ENCODE measurements at places on chromosomes 12 and 14. TPM values are rescaled to one million over a fixed set of nuclear protein-coding genes. Genes with fewer than 3 reads are reported as not detected.

GRCh38 chr12:108379823-108380222 is 40.7 kb upstream of the CMKLR1 start:
- no peak overlapping the region for H3K4me3 ChIP-seq
- peaks cover 3% of the 10 kb centered on the region for H3K4me1 ChIP-seq
- H3K27me3 ChIP-seq, result peaks cover 4% of the 10 kb centered on the region
- no peak for DNase-seq
- H3K27ac ChIP-seq, result no peak overlapping the region
- no peaks in the 10 kb centered on the region for H3K36me3 ChIP-seq

DNA sequence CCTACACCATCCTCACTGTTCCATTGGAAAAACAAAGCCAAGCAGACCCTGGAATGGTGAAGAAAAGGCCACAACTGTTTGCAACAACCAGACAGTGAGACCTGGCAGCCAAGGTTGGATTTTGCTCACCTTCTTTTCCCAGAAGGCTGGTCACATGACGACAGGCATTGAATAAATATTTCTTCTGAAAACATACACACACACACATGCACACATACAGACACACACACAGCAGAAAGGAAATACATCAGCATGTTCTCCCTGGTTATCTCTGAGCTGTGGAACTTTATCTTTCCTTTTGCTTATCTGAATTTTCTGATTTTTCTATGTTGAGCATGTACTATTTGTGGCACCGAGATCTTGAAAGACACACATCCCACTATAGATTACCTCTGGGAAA is 38.0 kb upstream of the CCDC60 start:
- DNase-seq, result no peak
- no peak overlapping the region for H3K4me3 ChIP-seq
- H3K27me3 ChIP-seq, result peaks cover 4% of the 10 kb centered on the region
- H3K4me1 ChIP-seq, result peaks cover 3% of the 10 kb centered on the region

DNA sequence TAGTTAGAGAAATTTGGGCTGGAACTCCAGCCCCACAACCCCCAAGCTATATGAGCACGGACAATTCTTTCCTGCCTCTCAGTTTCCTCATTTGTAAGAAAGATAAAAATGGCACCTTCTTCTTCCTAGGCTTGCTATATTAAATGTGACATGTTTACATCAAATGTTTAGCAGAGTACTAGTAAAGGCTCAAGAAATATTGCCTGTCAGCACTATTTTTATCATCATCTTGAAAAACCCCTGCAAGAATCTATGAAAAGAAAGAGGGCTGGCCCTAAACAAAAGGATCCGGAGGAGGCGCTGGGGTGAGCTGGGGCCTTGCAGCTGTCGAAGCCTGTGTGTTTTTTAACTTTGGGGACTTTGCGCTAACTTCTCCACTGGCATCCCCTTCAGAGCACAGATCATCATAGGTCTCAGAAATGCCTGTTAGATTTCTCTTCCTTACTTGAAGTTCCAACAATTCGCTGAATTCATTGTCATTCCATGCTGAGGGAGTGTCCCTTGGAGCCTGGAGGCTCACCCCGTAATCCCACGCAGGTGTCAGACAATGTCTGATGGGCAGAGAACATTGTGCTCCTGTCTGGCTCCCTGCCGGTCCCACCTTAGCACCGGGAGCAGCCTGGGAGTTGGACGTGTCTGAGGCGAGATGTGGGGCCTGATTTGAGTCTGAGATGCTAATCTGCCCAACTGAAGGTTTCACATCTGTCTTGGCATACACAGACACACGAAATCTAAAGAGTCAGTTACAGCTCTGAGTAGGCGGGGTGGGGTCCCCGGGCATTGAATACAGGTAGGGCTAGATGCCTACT is 206.8 kb downstream of the NUAK1 start:
- H3K36me3 ChIP-seq, result no peaks in the 10 kb centered on the region
- H3K4me3 ChIP-seq, result no peak overlapping the region
- peaks cover 18% of the 10 kb centered on the region for H3K4me1 ChIP-seq
- DNase-seq, result no peak
- H3K27ac ChIP-seq, result no peak overlapping the region

- peaks cover 16% of the 10 kb centered on the region for H3K36me3 ChIP-seq
- H3K27me3 ChIP-seq, result peaks cover 21% of the 10 kb centered on the region
Measured at GRCh38 chr14:104937694-104938365, 13.2 kb downstream of the PLD4 start.

GRCh38 chr14:71290301-71290700 is 383.0 kb downstream of the PCNX1 start:
- no peaks in the 10 kb centered on the region for H3K4me1 ChIP-seq
- peaks cover 2% of the 10 kb centered on the region for H3K27me3 ChIP-seq
- H3K27ac ChIP-seq, result no peak overlapping the region
- no peaks in the 10 kb centered on the region for H3K36me3 ChIP-seq
- no peak for DNase-seq

DNA sequence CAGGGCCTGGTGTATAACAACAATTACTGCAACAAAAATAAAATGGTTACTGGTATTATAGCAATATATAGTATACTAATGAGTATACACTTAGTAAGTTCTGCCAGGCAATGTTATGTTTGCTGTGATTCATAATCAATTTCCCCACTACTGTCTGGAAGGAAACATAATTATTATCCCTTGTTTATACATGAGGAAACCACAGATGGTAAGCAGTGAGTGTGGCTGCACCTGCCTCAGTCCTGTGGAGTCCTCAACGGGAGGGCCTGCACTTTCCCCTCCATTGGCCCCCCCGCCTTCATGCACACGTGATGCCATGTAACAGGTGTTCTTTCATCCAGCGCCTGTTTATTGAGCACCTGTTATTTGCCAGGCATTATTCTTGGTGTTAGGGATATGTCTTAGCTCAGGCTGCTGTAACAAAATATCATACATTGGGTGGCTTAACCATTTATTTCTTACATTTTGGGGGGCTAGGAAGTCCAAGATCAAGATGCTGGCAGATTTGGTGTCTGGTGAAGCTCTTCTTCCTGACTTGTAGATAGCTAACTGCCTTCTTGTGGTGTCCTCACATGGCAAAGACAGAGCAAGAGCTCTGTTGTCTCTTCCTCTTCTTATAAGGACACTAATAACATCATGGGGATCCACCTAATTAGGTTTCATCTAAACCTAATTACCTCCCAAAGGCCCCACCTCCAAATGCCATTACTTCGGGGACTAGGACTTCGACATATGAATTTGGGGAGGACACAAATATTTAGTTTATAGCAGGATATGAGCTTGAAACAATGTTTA is 59.5 kb upstream of the CHGA start:
- peaks cover 8% of the 10 kb centered on the region for H3K36me3 ChIP-seq
- H3K4me3 ChIP-seq, result no peak overlapping the region
- H3K27ac ChIP-seq, result no peak overlapping the region
- H3K4me1 ChIP-seq, result no peaks in the 10 kb centered on the region
- H3K27me3 ChIP-seq, result no peaks in the 10 kb centered on the region
- no peak for DNase-seq

- no peaks in the 10 kb centered on the region for H3K36me3 ChIP-seq
- H3K27ac ChIP-seq, result no peak overlapping the region
- H3K27me3 ChIP-seq, result no peaks in the 10 kb centered on the region
Measured at GRCh38 chr14:83309211-83309610, 1775.6 kb upstream of the SEL1L start.

GRCh38 chr12:71158361-71158882 is 623 bp upstream of the TSPAN8 start:
- no peaks in the 10 kb centered on the region for H3K27me3 ChIP-seq
- H3K36me3 ChIP-seq, result no peaks in the 10 kb centered on the region
- H3K4me1 ChIP-seq, result peaks cover 2% of the 10 kb centered on the region
- no peak for DNase-seq

DNA sequence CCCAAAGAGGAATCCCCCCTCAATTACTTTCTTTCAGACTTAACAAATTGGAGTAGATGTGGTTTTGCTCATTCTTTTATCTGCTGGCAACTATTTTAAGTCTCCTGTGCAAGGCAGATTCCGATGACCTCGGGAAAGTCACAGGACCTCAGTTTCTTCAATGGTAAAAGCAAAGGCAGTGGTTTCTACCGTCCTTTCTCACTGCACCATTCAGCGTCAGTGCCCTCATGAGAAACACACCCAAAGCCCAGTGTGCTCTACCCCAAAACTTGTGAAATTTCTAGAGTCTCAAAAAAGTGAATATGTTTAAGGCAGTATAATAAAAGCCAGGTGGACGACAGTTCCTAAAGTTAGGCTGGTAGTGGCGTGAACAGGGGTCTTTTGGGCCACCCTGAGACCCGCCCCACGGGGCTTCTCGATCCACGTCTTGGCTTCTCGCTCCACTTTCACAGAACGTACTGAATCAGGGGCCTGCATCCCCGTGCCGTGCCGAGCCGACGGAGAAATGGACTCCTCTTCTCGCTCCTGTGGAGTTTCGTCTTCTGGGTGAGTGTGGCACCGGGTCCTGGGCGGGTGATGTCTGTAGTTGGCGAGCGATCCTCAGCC is 1.3 kb upstream of the ARHGAP5 start:
- peaks cover 27% of the 10 kb centered on the region for H3K4me1 ChIP-seq
- H3K27me3 ChIP-seq, result peaks cover 7% of the 10 kb centered on the region
- peaks cover 9% of the 10 kb centered on the region for H3K36me3 ChIP-seq
- H3K27ac ChIP-seq, result peak overlapping the region; percentile 95

- peaks cover 4% of the 10 kb centered on the region for H3K36me3 ChIP-seq
Measured at GRCh38 chr14:100616854-100617409, 29.7 kb upstream of the BEGAIN start.

DNA sequence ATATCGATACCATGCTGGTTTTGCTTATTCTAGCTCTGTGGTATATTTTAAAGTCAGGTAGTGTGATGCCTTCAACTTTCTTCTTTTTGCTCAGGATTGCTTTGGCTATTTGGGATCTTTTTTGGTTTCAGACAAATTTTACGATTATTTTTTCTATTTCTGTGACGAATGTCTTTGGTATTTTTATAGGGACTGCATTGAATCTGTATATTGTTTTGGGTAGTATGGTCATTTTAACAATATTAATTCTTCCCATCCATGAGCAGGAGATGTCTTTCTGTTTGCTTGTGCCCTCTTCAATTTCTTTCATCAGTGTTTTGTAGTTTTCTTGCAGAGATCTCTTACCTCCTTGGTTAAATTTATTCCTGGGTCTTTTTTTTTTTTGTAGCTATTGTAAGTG is 10.8 kb upstream of the SLC4A8 start:
- H3K36me3 ChIP-seq, result no peaks in the 10 kb centered on the region
- no peak overlapping the region for H3K4me3 ChIP-seq
- peaks cover 14% of the 10 kb centered on the region for H3K4me1 ChIP-seq
- no peaks in the 10 kb centered on the region for H3K27me3 ChIP-seq
- no peak overlapping the region for H3K27ac ChIP-seq

DNA sequence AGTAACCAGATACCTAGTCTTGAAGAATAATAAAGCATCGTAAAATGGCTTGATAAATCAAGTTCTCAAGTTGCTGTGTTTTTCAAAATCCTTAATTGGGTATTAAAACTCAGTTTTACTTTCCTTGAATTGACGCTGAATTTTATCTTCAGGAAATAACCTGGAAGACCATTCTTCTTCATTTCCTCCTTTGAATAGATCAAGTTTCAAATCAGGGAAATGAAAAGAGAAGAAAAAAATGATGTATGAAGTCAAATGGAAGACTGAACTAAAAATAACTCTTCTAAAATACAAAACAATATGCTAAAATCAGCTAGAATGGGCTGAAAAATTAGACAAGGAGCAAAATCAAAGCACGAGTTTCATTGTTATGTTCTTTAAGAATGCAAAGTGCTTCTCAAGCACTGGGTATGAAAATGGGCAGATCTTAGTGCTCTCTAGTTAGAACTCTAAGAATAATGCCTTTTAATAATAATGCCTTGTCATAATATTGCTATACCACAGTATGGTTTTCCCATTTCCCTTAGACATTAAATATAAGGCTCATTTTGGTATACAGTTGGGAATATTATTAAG is 54.6 kb upstream of the CLEC14A start:
- no peak for DNase-seq
- no peaks in the 10 kb centered on the region for H3K36me3 ChIP-seq
- no peak overlapping the region for H3K27ac ChIP-seq

GRCh38 chr12:89949457-89950195 is 241.0 kb upstream of the ATP2B1 start:
- no peaks in the 10 kb centered on the region for H3K36me3 ChIP-seq
- peaks cover 26% of the 10 kb centered on the region for H3K4me1 ChIP-seq
- peaks cover 4% of the 10 kb centered on the region for H3K27me3 ChIP-seq
- H3K27ac ChIP-seq, result peak overlapping the region; percentile 96
- peak overlapping the region; percentile 15 for H3K4me3 ChIP-seq

DNA sequence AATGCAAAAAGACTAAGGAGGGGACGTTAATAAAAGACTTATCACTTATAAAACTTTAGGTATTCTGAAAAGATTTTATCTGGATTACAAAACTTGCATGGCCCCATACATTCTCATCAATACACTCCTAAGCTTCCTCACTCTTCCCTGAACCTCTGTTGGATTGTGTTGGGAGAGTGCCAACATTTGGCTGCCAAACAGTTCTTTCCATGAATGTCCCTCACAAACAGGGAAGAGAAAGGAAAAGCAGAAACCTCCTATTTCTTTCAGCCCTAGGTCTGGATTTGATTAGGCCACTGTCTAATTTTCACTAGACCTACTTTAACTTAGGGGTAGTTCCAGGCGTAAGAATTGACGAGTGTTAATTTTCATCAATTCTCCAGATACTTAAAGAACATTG is 11.7 kb downstream of the PTHLH start:
- peaks cover 8% of the 10 kb centered on the region for H3K36me3 ChIP-seq
- H3K27ac ChIP-seq, result no peak overlapping the region
- no peak overlapping the region for H3K4me3 ChIP-seq
- H3K27me3 ChIP-seq, result no peaks in the 10 kb centered on the region

DNA sequence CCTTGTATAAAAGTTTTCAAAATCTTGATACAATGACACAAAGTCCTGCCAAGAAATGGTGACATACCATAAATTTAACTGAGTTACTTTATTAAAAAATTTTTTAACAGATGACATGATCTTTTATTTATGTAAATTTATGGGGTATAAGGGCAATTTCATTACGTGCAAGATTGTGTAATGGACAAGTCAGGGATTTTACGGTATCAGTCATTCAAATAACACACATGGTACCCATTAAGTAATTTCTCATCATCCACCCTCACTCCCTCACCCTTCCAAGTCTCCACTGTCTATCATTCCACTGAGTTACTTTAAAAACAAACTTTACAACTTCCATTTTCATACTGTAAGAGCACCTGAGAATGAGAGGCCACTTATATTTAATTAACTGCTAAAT is 37.4 kb downstream of the SPTLC2 start:
- no peak overlapping the region for H3K4me3 ChIP-seq
- no peaks in the 10 kb centered on the region for H3K27me3 ChIP-seq
- H3K27ac ChIP-seq, result no peak overlapping the region
- peaks cover 19% of the 10 kb centered on the region for H3K4me1 ChIP-seq
- H3K36me3 ChIP-seq, result peaks cover 11% of the 10 kb centered on the region

DNA sequence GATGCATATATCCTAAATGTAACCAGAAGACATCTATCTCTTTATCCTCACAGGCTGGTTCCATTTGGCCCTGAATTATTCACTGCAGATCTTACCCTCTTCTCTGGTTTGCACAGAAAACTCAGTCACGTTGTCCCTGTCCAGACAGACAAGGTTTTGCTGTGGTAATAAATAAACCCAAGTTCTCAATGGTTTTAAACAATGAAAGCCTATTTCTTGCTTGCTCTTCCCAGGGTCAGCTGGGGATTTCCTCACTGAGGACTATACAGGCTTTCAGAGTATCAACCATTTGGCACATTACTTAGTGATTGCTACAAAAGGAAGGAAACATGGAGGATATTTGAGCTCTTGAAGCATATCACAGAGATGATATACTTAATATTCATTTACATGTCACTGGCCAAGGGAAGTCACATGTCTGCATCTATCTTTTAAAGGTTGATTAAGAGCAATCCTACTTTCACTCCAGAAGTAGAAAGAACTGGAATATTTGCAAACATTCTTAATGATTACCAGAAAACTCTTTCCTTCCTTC is 24.4 kb upstream of the E2F7 start:
- no peaks in the 10 kb centered on the region for H3K4me1 ChIP-seq
- no peak overlapping the region for H3K27ac ChIP-seq
- no peaks in the 10 kb centered on the region for H3K27me3 ChIP-seq
- no peak for DNase-seq
- H3K36me3 ChIP-seq, result no peaks in the 10 kb centered on the region

OR6C4 gene
- not detected for total RNA-seq

MAGOHB gene
- 23.8 TPM for total RNA-seq

APOF gene
- not detected for total RNA-seq

KRT81 gene
- not detected for total RNA-seq

Measured in endothelial cell (in vitro differentiated cells).